ENCODE measurements at places on chromosomes 7 and 10.

DNA sequence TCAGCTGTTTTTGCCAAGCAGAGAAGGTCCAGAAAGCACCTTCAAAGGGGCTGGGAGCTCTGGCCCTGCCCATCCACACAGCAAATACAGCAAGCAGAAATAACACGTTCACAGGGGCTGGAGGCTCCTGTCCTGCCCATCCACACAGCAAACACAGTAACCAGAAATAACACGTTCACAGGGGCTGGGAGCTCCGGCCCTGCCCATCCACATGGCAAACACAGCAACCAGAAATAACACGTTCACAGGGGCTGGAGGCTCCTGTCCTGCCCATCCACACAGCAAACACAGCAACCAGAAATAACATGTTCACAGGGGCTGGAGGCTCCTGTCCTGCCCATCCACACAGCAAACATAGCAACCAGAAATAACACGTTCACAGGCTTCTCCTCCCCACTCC, 558.1 kb downstream of the PTPRN2 start:
- DNase-seq, result no peak

DNA sequence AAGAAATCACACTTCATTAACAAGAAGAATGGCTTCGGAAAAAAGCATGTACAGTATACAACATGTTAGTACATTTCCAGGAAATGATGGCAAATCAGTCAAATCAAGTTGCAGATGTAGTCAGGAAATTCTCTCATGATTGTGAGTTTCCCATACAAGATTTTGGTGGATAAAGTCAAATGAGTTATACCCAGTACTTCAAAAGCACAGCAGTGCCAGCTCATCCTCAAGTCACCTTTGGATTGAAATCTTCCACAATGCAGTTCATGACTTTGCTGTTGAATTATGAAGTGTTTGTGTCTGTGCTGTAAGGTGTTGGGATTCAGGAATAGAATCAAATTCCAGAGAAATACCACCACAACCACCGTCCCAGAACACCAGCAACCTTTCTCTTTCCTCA, 301.3 kb upstream of the BMPER start:
- DNase-seq, result no peak

- no peak for DNase-seq
Measured at GRCh38 chr7:22659741-22660140, 67.3 kb upstream of the IL6 start.

DNA sequence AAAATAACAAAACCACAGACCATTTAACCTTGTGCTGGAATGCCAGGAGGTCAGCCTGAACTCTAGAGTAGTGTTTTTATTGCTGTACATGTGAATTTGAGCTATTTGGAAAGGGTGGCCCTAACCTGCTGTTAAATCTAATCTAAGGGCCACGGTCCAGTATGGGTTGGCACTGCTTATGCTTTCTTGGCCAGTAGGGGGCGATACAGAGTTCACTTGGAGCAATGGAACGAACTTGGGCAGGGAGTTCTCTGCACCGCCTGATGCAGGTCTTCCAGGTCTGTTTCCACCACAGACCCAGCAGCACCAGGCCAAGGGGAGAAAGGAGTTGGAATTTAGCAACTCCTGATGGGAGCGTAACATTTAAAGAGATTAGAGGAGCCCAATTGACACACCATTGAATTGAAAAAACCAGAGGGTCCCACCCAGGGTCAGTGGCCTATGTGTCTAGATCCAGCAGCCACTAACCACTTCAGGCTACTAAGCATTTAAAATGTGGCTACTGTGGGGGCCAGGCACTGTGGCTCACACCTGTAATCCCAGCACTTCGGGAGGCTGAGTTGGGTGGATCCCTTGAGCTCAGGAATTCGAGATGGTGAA, 75.7 kb upstream of the EFCAB10 start:
- DNase-seq, result no peak

- DNase-seq, result no peak
Measured at GRCh38 chr7:112252141-112252540, 45.6 kb downstream of the ZNF277 start.

DNA sequence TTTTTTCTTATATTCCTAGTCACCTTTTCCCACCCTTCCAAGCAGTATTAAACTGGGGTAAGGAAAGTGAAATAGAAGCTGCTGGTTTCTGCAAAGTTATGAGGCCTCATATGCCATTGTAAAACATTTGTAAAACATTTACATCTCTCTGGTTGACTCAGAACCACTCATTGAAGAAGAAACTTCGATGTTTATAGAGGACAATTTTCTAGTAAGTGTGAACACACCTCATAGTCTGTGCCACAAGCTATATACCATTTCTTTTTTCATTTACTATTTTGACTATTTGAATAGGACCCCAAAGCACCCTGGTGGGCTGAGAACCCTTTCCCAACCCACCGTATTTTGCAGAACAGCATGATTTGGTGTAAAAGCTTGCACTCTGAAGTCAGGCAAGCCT, 12.9 kb upstream of the ITGB1 start:
- DNase-seq, result no peak

- no peak for DNase-seq
Measured at GRCh38 chr10:13396369-13396768, 48.3 kb upstream of the SEPHS1 start.

- DNase-seq, result no peak
Measured at GRCh38 chr7:70638158-70639107, 493.5 kb upstream of the GALNT17 start.

GRCh38 chr7:2796358-2797352, 47.5 kb downstream of the GNA12 start:
- no peak for DNase-seq

GRCh38 chr10:96125142-96125515, 5.0 kb upstream of the ZNF518A start:
- DNase-seq, result no peak

DNA sequence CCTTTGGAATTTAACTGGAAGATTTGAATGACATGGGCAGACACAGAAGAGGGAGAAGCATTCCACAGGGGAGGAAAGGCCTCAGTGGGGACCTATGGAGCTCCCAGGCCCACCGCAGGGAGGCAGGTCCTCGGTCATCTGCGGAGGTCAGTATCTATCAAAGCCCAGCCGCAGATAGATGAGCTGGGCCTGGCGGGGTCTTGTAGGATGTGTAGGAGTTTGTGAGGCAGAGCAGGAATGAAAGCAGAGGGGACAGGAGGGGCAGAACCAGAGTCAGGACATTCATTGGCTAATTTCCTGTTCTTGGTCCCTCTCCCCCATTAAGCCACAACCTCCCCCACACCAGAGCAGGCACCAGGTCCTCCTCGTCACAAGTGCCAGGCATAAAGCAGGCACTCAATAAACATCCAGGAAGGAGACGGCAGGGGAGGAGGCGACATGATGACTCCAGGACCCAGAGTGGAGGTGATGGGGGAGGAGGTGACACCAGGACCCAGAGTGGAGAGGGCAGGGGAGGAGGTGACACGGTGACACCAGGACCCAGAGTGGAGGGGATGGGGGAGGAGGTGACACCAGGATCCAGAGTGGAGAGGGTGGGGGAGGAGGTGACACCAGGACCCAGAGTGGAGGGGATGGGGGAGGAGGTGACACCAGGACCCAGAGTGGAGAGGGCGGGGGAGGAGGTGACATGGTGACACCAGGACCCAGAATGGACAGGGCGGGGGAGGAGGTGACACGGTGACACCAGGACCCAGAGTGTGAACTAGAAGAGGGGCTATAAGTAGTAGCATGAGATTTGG, 83.7 kb upstream of the PDGFA start:
- no peak for DNase-seq

GRCh38 chr10:97583476-97583875, 713 bp upstream of the HOGA1 start:
- no peak for DNase-seq

- DNase-seq, result no peak
Measured at GRCh38 chr7:36730046-36730445, 5.8 kb upstream of the AOAH start.

DNA sequence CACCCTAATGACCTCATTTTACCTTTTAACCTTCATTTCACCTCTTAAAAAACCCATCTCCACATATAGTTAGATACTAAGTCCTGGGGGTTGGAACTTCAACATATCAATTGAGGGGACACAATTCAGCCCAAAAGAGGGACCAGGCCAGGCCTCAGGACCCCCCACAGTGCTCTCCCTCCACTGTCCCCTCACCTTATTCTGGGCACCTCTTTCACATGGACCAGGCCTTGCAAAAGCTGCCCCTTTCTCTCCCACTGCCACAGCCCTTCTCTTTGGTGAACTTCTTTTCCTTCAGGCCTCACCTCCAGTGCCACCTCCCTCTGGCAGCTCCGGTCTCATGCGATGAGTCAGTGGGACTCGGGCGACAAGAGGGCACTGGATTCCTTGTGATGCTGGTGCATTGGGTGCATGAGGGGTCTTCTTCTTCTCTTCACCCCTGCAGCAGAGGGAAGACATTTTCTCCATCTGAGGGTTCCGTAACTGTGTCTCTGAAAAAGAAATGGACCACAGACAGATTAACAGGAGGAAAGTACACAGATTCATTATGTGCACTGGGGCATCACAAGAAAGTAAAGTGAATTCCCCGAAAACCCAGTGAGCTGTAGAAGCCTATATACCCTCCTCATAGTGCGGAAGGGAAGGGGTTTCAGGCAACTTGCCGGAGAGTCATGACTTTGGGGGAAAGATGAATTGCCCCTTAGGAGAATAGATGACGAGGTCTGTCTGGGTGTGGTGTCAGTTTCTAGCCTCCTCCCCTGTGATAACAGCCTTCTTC, 288.7 kb upstream of the IGFBP3 start:
- no peak for DNase-seq

DNA sequence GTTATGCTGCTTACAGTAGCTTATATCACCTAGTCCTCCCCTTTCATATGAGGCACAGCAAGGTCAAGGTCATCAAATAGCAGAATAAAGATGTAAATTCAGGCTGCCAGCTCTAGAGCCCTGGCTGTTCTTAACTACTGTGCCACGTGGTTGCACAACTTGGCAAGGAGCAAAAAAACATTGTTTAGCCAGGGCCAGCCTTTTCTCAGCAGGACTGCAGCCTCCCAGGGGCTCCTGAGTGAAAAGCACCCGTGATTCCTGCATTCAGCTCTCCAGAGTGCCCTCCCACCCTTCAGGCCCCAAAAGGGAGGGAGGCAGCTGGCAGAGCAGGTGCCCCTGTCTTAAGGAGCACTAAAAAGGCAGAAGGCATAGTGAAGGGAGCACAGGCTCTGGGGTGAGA, 31.8 kb upstream of the TM9SF3 start:
- peak; percentile 78 for DNase-seq

DNA sequence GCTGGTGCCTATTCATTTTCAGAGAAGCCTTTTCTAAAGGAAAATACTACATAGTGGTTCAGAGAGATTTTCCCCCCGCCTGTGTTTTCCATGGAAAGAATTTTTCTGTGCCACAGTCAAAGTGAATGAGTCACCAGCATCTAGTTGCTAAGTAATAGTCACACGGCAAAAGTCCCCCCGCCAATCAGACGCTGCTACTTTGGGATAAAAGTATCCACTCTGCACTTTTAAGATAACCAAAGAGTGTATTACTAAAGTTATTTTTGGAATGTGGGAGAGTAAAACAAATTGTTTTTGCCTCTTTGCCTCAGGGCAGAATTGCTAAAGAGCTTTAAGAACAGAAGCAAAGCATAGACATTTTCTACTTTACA, 23.5 kb downstream of the ABLIM1 start:
- peak; percentile 39 for DNase-seq

DNA sequence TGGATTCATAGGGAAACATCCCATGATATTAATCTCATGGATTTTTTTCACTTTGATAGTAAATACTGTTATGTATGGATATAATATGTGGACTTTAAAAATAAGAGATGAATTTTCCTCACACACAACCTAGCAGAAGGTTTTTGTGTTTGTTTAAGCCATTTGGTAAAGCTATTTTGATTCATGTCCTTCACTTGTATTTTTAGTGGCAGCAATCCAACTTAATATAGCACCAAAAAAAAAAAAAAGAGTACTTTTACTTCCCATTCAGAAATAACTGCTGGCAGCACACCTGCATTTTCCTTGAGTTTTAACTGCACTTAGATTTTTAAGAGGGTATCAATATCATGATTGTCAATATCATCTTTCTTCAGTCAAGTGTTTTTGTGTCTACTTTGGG, 60.0 kb downstream of the MCMBP start:
- no peak for DNase-seq

DNA sequence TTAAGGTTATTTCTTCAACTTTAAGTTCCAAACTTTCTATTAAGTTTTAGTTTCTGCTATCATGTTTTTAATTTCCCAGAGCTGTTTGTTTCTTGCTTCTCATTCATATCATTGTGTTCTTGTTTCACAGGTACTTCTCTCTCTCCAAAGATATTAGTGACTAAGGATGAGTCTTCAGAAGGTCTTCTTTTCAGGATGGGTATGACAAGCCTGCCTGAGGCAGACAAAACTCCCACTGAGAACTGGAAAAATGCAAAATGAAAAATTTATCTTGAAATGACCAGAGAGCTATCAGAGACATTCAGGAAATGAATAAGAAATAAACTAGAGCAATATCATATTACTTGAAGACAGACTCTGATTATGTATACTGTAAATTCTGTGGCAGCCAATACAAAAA, 110.8 kb upstream of the EGFR start:
- no peak for DNase-seq

- DNase-seq, result no peak
Measured at GRCh38 chr7:46165276-46165675, 244.2 kb upstream of the IGFBP3 start.

DNA sequence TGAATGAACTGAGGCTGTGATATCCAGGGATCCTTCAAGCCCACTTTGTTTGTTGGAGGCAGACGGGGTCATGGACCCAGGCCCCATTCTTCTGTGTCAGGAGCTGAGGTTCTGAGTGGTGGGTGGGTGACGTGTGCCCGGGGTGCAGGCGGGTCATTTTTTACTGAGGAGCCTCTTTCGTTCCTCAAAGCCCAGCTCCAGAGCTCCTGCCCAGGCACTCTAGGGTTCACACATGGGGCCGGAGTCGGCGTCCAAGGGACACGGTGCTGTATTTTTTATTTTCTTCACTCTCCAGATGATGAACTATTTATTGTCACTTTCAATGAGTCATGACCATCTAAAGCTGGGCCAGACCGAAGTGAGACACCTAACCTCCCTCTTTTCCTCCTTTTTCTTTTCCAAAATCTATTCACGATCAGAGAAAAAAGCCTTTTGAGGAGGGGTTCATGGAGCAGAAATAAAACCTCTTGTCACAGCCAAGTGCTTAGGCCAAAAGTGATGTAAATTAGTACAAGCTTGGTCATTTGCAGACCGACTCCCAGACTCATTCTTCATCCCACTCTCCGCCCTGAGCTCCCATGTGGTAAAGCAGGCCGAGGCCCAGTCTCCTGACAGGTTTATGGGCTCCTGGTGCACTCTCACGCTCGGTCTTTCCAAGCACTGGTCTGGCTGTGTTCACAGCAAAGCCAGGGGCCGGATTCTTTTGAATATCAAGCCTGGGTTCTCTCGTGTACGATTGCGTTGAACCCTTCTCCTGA, 41.4 kb upstream of the PITRM1 start:
- DNase-seq, result no peak

GRCh38 chr7:42746214-42746613, 165.7 kb downstream of the C7orf25 start:
- DNase-seq, result no peak

- peak; percentile 50 for DNase-seq
Measured at GRCh38 chr7:29853072-29853471, 46.8 kb downstream of the WIPF3 start.

GRCh38 chr7:159056737-159057136, 87.9 kb downstream of the VIPR2 start:
- DNase-seq, result no peak

All from pancreas (tissue), 10 donors.